ENCODE measurements at places on chromosomes 2 and 18.
A peak's percentile ranks its signal among the peaks of the same experiment; 100 is the strongest.

DNA sequence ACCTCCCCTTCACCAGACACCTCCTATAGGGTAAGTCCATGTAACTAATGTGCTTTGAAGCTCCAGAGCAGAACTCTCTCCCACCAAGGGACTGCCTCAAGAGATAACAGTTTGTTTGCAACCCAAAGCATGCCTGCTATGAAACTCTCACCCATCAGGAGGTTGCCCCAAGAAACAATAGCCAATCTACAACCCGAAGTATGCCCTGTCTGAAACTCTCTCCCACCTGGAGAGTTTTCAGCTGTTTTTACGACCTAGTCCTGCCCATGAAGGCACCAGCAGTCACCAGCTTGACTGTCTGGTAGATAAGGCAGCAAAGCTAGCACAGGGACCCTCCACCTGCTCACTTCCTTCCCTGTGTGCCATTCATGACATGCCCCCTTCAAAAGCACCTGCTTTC, 533.9 kb upstream of the CRIM1 start:
- DNase-seq, result no peak

DNA sequence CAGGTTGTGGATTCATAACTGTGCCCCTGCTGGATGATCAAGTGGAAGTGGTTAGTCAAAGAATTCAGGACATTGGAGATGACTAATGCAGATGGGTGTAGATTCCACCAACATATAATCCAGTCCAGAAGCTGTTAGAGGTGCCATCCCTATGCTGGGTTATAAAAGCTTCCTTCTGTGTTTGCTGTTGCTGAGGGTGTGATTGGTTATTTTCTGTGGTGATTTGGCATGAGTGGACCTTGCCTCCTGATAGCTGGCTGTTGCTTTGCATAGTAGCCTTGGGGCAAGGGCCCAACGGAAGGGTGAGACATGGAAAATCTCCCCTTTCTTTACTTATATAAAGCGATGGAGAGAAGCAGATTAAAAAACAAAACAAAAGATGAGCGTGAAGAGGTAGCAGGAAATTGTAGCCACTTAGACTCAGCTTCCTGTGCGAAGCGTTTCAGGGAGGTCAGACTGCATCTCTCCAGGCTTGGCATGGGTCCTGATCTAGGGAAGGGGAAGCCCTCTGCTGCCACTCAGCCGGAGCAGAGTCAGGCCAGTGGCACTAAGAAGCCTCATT, 190.4 kb downstream of the FMNL2 start:
- DNase-seq, result peak; percentile 55

DNA sequence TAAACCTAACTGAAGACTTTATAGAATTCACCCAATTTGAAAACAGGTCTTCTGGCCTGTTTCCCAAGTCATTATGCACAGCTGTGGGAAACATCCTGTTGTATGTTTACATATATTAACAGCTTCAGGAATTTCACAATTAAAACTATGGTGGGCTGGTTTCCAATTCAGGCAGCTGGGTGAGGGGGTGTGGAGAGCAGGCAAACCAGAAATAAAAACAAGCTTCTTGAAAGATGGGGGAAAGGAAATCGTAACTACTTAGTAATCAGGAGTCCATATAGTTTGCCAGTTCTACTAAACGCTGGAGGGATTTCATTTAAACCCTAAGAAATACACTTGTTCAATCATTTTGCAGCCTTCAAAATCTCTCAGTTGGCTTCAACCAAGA, 22.8 kb downstream of the ATP8B1 start:
- no peak for DNase-seq

DNA sequence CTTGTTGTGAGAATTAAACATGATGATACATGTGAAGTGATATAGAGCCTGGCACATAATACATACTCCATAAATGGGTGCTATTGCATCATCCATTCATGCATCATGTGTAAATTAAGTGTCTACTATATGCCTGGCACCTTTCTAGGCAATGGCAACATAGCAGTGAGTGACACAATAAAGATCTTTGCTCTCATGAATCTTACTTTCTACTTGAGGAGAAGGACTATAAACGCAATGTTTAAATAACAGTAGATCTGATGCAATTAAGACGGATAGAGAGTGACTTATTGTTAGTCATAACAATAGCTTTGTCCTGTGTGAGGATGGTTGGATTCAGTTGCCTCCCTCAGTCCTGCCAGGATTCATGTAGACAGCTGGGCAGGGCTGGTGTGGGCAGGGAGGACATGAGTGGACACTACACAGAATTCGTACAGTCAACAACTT, 88.4 kb upstream of the NPAS2 start:
- no peak for DNase-seq

- peak; percentile 69 for DNase-seq
Measured at GRCh38 chr2:3434654-3435053, 55.2 kb downstream of the TRAPPC12 start.

GRCh38 chr2:950080-950966, at the start of gene SNTG2:
Gene SNTG2 (plus strand): TSS chr2:950849. CDS start chr2:950997, 148 bp downstream.
- DNase-seq, result no peak

DNA sequence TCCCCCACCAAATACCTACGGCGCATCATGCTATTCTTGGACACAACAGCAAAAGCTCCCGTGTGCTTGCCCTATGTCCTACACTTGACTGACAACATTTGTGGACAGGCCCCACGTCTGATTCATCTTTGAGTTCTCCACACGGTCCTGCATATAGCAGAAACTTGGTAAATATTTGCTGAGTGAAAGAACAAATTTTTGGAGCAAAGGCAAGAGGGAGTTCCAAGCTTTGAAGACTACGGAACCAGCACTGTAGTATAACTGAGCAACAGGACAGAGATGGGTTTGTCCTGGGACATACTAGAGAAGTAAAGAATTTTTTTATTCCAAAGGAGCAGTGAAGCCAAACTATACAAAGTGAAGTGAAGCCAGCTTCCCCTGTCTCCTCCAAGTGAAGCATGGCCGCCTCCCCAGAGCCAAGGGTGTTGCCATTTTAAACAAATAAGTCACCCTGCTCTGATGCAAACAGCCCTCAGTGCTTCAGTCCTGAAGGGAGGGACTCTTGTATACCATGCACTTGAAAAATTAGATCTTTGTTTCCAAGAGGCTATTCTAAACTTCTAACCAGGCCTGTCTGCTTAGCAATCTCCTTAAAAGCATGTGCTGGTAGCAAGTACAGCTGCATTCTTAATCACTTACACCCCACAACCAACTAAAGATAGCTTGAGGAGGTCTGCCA, 35.9 kb downstream of the SPRED2 start:
- DNase-seq, result no peak

- no peak for DNase-seq
Measured at GRCh38 chr2:179479947-179480346, 215.3 kb upstream of the SESTD1 start.

DNA sequence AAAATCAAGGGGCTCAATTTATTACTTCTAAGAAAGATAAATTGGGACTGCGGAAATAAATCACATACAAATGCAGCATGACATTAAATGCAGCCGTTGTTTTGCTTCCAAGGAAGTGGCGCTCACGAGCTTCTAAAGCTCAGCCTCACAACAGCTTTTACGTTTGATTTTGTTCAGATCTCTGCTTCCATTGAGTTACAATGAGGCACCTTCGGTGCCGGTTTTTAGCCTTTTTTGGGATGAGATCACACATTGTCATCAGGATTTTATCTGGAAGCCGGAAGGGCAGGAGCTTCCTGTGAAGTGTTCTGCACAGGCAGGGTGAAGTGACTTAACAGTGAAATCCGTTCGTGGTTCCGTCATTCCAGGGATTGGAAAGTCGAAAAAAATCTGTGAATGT, 209.8 kb downstream of the DCDC2C start:
- DNase-seq, result no peak

GRCh38 chr2:205409411-205409810, 272.9 kb upstream of the NRP2 start:
- no peak for DNase-seq

- no peak for DNase-seq
Measured at GRCh38 chr2:108927405-108927804, 61.6 kb downstream of the EDAR start.

- DNase-seq, result no peak
Measured at GRCh38 chr2:152481881-152482583, 147.1 kb downstream of the FMNL2 start.

DNA sequence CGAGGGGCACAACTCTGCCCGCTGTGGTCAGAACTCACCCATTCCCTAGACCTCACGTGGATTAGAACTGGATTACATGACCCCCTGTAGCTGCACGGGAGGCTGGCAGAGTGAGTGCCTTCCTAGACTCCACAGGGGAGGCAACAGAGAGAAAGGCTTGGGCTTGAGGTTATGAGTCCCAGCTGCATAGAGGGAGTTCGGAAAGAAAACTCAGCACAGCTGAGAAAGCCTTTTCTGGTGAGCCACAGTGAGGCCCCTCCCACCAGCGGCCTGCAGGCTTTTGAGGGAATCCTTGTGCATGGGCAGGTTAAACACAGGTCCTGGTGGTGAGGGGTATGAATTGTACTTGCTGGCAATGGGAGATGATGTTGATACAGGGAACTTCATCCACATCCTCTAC, 217.3 kb downstream of the FHOD3 start:
- no peak for DNase-seq

- no peak for DNase-seq
Measured at GRCh38 chr2:232352511-232353091, 25.9 kb upstream of the ALPP start.

DNA sequence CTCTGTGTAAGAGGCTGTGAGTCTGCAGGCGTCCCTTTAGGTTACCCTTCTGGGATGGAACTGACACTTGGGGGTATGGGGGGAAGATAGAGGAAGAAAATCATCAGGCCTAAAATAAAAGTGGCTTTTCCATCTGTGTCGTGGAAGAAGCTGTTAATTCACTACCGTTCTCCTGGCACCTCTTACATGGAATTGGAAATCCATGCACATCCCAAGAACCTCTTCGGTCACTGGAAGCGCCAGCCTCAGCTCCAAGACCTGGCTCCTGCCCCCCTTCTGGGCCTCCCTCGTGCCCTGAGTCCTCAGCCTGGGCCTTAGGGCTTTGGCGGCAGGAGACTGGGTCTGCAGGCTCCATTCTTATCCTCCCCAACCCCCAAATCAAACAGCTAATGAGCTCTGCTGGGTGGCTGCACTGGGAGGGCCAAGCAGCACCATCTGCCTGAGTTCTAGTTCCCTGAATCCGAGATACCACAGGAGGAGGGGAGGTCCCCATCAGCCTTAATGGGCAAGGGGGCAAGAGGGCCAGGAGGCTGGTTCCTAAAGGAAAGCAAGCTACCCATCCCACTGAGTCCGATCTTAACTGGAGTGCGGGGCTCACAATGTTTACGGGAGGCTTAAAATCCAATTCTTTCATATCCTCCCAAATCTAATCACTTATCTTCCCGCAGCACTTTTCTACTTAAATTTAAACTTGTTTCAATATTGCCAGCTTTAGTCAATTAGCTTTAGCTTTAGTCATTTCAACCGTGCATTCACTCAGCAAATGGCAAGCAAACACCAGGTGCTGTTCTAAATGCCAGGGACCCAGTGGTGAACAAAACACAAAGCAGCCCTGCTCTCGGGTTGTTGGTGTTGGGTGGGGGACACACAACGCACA, 52.8 kb downstream of the FAM178B start:
- DNase-seq, result no peak

DNA sequence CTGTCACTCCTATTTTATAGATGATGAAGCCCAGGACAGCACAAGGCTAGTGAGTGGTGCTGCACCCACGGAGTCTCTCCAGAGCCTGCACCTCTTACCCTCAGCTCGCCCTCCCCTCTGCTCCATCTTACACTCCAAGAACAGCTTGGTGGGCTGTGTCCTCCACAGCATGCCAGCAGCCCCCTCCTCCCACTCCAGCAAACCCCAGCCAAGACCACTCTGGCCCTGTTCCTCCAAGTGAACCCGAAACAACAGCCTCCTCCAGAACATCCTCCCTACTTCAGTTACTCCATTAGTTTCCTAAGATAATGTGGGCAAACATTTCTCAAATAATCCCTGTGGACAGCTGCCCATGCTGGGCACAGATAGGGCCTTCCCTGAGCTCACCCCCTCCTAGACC, 62.7 kb upstream of the KLF7 start:
- DNase-seq, result no peak

- DNase-seq, result no peak
Measured at GRCh38 chr2:10469301-10469700, 21.2 kb upstream of the ODC1 start.

DNA sequence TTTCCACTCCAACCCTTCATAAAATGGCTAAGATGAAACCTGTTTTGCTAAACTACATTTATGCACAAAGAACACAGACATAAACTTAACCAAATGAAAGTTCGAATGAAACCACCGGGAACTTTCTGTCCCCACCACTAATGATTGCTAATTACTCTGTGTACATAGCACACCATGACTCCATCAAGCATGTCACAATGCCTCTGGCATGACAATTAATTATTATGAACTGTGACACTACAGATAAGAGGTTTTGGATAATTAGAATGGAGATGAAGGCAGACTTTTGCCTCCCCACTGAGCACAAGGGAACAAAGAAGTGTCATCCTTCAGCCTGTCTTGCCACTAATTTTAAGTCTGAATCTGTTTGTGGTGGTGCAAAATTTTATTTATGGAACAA, 1.5 kb downstream of the DAPL1 start:
- no peak for DNase-seq

- no peak for DNase-seq
Measured at GRCh38 chr2:54604871-54605270, 118.6 kb upstream of the EML6 start.

- no peak for DNase-seq
Measured at GRCh38 chr2:98730707-98731040, 258 bp downstream of the MGAT4A start.

DNA sequence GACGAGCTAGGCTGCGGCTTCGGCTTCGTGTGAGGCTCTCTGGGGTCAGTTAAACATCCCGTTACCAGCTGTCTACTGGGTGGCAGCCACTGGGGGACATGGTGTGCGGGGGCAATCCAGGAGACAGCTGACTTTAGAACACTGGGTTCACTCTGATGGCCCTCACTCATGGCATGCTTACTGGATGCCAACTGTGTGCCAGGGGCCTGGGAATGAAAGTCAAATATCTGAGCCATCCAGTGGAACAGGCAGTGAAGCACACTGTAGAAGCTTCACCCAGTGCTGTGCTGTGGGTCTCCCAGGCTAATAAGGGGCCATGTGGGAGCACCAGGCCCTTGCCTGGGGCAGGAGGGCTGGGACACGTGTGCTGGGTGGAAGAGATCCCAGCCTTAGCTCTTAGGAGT, 48.3 kb downstream of the GLI2 start:
- no peak for DNase-seq

GRCh38 chr2:170929686-170930050, 615 bp downstream of the GORASP2 start:
- peak; percentile 11 for DNase-seq

- DNase-seq, result no peak
Measured at GRCh38 chr2:220053919-220054318, 426.5 kb downstream of the SLC4A3 start.
